ENCODE measurements at places on chromosomes 7 and 10.

GRCh38 chr10:34808801-34809745 is 6.0 kb downstream of the PARD3 start:
- DNase-seq: no peak

DNA sequence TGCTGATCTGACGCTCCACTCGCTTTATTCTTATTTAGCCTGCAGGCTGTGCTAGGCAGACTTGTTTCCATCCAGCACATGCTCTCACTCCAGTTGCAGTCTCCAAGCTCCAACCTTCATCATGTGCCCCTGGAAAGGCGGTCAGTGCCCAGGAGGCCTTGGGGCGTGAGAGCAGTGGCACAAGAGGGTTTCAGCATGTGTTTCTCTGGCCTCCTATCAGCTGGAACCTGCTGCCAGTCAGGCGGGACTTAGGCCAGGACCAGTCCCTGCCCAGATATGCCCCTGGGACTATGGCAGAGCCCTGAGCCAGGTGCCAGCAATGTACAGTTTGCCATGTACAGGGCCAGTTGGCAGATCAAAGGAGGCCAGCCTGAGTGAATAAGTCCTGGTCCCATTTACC is 330.2 kb upstream of the FZD1 start:
- no peak for DNase-seq

- DNase-seq: no peak
Observed at GRCh38 chr10:122782911-122783310, 62.7 kb downstream of the CUZD1 start.

DNA sequence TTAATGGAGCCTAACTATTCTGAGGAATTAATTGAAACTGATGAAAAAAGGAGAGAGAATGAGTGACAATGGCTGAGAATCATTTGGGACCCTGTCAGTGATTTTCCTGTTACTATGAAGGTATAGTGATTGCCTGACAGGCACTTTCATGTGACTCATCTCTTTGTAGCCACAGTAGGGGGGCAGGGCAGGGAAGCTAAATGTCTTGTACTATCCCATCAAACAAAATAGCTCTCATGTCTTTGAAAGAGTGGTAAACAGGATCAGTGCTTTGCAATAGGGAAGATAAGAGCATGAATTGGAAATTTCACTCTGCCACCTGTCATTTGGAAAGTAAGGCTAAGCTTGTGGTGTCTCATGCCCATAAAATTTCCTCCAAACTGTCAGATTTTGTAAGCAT is 94.5 kb upstream of the GSDME start:
- no peak for DNase-seq

DNA sequence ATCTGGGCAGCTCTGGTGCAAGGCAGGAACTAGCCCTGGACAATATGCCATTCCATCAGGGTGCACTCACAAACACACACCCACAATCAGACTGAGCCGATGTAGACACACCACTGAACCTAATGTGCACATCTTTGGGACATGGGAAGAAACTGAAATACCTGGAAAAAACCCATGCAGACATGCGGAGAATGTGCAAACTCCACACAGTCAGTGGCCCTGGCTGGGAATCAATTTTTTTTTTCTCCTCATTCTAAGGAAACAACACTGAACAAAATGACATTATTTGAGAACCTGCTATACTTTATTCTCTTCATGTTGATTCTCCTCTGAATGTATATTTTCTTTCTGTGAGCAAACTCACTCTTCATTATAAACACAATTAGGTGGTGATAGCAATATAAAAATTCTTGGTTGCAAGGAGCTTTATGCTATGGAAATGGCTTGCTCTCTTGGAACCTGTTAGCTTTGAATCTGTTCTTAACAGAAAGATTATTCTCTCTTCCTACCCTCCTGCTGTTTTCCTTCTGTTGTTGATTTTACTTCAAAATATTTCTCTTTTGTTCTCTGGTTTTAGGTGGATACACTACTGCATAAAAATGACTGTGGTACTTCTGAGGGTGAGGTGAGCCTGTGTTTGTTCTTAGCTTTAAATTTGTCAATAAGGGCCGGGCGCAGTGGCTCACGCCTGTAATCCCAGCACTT is 33.0 kb upstream of the MICU1 start:
- DNase-seq: no peak

DNA sequence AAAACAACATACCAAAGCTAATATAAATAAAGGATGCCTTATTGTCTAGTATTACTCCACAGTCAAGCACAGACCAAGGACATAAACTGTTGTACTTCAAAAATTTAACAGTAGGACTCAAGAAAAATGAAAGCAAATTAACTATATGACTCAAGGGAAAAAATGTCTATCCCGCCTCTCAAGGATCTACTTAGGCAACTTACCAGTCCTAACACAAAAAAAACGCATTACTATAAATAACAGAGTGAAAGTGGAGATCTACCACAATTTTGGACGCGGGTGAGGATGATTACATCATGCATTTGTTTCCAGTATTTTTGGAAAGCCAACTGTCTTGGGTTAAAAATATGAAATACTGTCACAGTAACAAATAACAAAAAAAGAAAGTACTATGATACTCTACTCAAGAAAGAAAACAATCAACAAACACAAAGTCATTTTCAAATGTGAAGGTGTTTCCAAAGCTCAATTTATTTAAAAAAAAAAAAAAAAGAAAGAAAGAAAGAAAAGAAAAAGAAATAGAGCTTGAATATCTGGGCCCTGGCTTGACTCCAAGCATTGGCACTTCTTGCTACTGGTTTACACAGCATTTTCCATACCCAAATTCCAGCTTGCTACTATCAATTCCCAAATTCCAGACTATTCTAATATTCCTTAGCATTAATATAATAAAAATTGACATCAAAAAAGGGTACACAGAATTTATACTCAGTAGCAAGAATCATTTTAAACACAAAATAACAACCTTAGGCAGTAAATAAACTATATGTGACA is 99.4 kb downstream of the RSU1 start:
- DNase-seq: no peak

DNA sequence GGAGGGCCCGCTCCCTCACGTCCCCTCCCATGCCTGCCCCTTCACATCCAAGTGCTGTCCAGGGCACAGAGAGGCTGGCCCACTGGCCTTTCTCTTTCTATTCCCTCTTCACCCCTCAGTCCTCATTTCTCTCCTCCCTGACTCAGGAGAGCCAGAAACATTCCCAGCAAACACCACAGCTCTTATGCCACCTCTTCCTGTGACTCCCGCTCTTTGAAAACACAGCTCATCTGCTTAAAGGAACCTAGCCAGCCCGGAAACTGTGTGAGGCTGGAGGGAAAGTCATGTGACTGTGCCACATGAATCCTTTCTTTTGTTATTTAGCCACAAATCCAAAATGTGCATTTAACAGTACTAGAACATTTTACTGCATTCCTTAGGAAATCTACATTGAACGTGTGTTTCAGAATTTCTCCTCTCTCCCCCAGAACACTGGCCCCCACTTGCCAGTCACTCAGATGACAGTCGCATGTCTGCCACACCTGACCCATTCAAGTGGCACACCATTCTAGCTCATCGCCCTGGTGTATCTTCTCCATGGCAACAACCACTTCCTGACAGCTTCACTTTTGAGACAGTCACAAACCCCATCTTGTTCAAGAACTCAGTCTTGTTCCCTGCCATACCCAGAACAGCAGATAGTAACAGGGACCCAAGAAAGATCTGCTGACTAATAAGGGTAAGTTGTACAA is 42.8 kb downstream of the GRB10 start:
- DNase-seq: no peak

Measured in NCI-H1930 (cell line).